ENCODE measurements at places on chromosomes 1 and 21. TPM values are rescaled to one million over a fixed set of nuclear protein-coding genes. Genes with fewer than 3 reads are reported as not detected.
A peak's percentile ranks its signal among the peaks of the same experiment; 100 is the strongest.

- no peak for DNase-seq
These were observed 54.6 kb upstream of the ZNHIT6 start for GRCh38 chr1:85762804-85763203.

GRCh38 chr1:143736562-143736961 lies 235.2 kb downstream of the FAM72C start:
- no peak for DNase-seq

DNA sequence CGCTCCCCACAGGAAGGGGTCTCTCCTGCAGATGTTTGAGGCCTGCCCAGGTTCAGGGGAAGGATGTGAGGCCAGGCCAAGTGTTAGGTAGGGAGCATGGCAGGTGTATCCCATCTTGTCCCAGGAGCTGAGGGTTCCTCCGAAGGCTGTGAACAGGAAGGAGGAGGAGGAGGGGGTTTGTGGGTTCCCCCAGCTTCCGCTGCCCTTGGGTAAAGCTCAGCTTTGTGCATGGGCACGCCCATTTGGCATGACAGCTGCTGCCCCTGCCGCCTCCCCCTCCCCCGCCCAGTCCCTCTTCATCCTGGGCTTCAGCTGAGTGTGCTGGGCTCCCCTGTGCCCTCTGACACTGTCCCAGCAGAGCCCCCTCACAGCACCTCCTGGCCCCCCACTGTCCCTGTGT lies 25.5 kb downstream of the TNFRSF8 start:
- no peak for DNase-seq

- DNase-seq = no peak
These were observed 615 bp downstream of the KRTAP10-5 start for GRCh38 chr21:44579833-44580144.

DNA sequence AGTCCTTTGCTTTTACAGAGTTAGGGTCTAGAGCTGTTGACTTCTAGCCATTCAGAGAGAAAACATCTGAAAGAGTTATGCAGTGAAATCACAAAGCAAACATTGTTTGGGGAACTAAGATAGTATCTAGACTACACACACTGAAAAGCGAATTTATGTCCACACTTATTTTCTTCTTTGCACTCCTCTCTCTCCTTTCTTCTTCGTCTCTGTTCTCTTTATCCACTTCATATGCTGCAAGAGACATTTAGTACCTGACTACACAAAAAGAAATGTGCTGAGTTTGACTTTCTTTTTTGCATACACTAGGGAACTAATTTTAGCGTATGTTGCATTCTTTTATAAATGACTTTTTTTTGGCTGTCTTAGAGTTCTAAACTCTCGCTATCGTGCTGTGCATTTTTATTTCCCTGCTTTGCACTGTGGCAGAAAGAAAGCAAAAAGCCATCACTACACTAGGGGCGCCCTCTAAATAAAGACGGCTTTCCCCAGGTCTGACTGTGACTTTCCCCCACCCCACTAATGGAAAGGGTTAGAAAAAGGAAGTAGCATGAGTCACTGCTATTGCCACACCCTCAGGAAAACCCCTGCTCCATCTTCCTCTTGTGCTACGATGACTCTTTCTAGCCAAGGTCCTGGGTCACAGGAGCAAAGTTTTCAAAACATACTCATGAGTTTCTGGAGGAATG lies 65.7 kb downstream of the MAP3K7CL start:
- peak; percentile 80 for DNase-seq

The UTP11 gene
- polyA plus RNA-seq = 43.8 TPM

The GJB4 gene
- not detected for polyA plus RNA-seq

DNA sequence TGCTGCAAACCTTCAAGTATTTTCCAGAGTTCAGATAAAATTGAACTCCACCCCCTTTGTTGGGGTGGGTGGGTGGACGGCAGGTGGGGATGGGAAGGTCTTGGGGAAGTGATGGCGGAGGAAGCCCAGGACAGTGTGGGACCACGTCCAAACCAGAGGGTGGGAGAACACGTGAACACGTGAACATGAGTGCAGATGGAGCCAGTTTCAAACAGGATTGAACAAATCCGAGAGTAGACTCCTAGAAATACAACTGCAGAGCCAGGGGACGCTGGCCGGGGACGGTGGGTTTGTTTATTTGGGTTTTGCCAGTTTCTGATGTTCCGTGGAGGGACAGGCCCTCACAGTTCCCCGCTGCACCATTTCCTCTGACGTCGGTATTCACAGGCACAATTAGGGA lies 2.9 kb downstream of the KRTAP10-2 start:
- no peak for DNase-seq

GRCh38 chr1:164137273-164137925 lies 421.6 kb upstream of the PBX1 start:
- DNase-seq = no peak

DNA sequence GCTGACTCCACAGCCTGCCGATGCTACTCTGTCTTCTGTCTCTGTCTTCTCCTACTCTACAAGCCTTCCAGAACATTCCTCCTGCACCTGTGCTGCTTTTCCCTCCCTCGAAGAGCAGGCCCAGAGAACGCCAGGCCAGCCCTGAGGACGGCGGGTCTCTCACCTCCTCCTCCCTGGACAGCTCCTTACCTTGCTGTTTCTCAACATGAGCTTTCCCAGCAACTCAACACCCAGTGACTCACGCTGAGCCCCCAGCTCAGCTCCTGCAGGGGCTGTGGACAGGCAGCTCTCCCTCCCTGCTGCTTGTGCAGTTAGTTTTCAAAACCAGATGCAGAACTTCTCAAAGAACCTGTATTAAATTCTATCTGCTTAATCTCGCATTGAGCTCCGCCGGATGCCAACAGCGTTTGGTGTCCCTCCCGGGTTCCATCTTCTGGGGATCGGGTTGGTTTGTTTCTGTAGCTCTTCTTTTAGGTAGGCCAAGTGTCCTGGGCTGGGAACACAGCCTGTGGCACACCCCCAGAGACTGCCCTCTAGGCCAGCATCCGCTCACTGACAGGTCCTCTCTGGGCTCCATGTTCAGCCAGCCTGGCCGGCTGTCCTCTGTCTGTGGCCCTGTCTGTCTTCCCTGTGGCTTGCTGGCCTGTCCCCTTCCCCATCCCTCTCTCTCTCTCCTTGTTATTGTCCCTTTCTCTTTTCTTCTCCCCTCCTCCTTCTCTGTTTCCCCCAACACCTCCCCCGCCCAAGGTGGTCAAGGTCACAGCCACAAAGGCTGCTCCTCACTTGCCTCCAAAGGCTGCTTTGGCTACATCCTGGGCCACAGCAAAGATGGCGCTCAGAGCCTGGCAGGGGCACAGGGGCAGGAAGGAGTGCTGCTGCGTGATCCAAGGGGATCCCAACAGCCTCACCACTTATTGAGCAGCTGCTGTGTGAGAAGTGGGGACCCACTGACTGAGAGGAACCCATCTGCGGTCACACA lies 391.0 kb downstream of the MATN1 start:
- no peak for DNase-seq

The URB1 gene
- polyA plus RNA-seq = 7.7 TPM

DNA sequence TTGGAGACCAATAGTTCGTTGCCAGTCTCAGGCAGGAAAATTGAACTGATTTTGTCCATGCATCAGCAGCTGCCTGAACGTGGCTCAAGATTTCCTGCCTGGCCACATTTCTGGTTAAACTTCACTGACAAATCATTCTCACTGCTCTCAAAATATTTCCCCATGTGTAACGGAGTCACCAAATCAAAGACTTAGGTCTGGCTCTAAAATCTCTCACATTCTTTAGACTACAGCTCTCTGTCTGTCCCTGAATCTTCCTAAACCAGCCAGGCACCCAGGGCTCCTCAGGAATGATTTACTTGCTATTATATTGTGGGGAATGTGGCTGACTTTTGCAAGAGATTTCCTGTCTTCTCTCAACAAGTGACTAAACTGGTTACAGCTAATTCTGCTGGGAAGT lies 49.2 kb upstream of the GJA8 start:
- no peak for DNase-seq

The AADACL3 gene
- polyA plus RNA-seq = not detected

DNA sequence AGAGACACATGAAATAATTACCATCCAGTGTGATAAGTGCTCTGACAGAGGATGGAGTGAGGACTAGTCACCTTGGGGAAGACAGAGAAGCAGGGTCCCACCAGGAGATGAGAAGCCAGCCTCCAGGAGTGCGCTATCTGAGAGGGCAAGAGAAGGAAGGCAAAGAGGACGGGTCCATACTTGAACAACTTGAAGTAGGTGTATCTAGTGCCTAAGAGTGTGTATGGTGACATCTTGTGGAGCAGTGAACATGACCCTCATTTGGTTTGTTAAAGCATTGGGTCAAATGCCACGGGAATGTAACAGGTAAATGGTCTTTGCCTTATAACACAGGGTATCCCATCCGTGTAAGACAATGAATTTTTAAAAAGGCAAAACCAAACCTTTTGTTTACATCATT lies 39.8 kb downstream of the MRPL39 start:
- no peak for DNase-seq

GRCh38 chr1:72281637-72282270 lies 585 bp downstream of the NEGR1 start:
- no peak for DNase-seq

- DNase-seq = no peak
These were observed 33.3 kb upstream of the PIGC start for GRCh38 chr1:172477216-172477615.

The CD5L gene
- not detected for polyA plus RNA-seq

GRCh38 chr1:210722410-210723081 lies 393.8 kb downstream of the HHAT start:
- DNase-seq = no peak

DNA sequence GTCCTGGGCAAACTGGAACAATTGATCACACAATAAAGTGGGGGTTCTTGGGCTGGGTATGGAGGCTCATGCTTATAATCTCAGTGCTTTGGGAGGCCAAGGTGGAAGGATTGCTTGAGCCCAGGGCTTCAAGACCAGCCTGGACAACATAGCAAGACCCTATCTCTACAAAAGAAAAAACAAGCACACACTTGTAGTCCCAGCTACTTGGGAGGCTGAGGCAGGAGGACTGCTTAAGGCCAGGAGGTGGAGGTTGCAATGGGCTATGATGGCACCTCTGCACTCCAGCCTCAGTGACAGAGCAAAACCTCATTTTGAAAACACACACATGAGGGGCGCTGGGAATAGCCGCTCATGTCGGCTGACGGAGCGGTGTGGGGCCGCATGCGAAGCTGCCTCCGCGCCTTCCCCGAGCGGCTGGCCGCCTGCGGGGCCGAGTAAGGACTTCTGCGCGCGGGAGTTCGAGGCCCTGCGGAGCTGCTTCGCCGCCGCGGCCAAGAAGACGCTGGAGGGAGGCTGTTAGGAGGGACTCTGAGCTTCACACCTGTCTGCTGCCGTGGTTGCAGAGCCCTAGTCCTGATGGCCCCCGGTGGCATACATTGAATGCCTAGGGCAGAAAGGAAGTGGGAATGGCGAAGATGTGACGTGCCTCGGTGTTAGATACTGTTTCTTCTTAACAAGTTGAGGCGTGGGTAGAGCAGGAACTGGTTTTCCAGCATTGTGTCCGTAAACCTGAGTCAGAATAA lies 59.5 kb downstream of the ACBD3 start:
- DNase-seq = no peak

The VWA5B1 gene
- not detected for polyA plus RNA-seq

GRCh38 chr1:153302308-153302707 lies 10.4 kb downstream of the PGLYRP3 start:
- DNase-seq = no peak

The APH1A gene
- polyA plus RNA-seq = 121 TPM

GRCh38 chr1:185603158-185603557 lies 131.0 kb upstream of the HMCN1 start:
- DNase-seq = no peak

DNA sequence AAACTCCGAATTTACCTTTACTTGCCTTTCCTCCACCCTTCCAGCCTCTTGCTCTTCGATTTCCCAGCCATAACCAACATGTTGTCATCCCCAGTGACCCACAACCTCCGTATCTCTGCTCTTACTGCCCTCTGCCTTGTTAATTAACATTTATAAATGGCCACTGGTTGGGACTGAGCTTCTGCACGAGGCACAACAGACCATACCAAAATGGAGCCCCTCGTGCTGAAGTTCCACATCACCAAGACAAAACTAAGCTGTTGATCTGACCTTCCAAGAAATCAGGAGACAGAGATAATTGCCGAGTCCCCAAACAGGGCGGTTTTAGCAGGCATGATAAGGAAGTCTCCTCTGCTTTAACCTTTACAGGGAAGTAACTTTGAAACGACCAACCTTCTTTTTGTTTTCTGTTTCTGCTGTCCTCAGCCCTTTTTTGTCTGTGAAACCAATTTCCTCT lies 71.9 kb downstream of the NMNAT2 start:
- no peak for DNase-seq

The PLPPR5 gene
- polyA plus RNA-seq = 0.06 TPM

DNA sequence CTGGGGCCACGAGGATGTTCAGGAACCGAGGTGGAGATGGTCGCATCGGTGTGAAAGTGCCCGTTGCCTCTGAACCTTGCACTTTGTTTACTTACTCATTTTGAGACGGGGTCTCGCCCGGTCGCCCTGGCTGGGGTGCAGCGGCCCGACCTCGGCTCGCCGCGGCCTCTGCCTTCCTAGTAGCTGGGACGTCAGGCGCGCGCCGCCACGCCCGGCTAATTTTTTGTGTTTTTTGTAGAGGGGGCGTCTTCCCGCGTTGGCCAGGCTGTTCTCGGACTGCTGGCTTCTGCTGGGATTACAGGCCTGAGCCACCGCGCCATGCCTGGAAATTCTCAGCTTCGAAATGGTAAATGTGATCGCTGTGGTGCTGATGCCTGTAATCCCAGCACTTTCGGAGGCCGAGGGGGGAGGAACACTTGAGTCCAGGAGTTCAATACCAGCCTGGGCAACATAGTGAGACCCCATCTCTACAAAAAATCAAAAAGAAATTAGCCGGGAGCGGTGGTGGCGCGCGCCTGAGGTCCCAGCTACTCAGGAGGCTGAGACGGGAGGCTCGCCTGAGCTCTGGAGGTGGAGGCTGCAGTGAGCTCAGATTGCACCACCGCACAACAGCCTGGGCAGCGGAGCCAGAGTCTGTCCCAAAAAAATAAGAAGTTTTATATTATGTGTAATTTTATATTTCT lies 684 bp upstream of the MRPL20 start:
- no peak for DNase-seq

DNA sequence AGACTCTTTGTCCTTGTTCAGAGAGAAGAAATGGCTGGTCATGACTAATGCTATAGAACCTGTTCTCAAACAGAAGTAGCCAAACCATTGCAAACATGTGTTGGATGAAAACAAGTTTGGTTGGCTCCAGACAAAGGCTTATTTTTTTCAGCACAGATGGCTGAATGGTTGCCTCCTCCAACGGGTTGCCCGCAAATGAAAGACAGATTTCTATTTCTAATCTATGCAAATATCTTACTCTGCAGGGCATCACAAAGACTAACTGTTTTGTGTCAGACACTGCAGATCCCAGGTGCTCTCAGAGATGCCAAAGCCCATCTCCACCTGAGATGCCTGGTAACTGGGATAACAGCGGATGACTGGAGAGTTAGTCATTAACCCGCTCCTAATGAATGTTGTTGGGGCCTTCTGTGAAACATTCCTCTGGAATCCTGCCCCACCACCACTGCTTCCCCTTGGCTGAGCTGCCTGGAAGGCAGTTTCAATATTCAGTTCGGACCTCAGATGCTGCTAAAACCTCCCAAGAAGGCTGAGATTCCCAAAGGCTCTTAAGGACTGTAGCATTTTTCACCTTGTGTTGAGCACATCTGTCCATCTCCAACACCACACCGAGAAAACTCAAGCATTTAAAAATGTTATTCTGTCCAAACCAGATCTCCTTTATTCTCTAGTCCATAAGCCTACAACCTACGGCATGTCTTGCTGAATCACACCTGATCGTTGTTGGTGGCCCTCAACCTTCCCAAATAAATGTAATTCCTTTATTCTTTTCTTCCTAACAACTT lies 104.4 kb downstream of the PTPN14 start:
- peak; percentile 71 for DNase-seq

The FAM110D gene
- not detected for polyA plus RNA-seq

- DNase-seq = no peak
These were observed 4.4 kb downstream of the DRAXIN start for GRCh38 chr1:11695861-11696260.

The LAMC1 gene
- polyA plus RNA-seq = 322 TPM
